Fibroblast of skin of abdomen (primary cell): ENCODE measurements at places on chromosomes 16 and 17.
A peak's percentile ranks its signal among the peaks of the same experiment; 100 is the strongest.

- DNase-seq: peak; percentile 12
Measured at GRCh38 chr17:11331547-11332513, 90.8 kb downstream of the SHISA6 start.

DNA sequence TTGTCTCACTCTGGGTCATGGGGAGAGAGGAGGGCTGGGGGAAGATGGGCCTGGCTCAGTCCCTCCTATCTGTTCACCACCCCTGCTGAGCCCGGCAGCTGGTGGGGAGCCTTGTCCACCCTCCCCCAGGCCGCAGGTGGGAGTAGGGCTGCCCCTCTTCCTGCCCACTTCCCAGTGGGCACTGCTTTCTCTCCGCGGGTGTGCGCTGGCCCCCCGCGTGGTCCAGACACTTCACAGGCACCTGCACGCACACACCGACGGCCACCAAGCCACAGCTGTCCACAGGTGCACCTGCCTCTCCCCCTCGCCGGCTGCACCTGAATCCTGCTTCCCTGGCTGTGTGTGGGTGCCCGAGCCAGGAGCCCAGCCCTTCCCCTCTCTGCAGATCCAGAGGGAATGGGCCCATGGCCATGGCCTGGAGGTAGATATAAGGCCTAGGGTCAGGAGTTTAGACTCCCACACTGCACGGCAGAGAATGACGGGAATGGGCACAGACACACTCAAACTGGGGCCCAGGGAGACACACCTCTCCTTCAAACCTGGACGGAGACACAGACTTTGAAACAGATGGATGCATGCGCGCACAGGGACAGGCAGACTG is 2.0 kb downstream of the NHERF2 start:
- no peak for DNase-seq

- DNase-seq: peak; percentile 47
Measured at GRCh38 chr16:57810197-57811031, 8.1 kb upstream of the KIFC3 start.

GRCh38 chr16:29744541-29745101 is 1.2 kb downstream of the C16orf54 start:
- no peak for DNase-seq

DNA sequence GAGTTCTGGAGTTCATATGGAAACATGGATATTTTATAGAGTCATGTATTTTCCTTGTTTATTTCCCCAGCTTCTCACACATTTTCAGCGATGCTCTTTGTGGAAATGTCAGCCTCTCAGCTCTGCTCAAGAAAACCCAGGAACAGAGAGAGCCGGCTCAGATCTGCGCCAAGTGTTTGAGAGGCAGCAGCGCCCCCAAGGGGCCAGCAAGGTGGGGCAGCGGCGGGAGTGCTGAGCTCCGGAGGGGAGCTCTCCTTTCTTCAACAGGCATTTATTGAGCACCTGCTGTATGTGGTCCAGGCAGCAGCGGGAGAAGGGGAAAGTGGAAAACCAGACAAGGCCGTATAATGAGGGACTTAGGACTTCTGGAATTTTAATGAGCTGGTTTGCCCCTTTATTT is 421.1 kb upstream of the C16orf82 start:
- no peak for DNase-seq

DNA sequence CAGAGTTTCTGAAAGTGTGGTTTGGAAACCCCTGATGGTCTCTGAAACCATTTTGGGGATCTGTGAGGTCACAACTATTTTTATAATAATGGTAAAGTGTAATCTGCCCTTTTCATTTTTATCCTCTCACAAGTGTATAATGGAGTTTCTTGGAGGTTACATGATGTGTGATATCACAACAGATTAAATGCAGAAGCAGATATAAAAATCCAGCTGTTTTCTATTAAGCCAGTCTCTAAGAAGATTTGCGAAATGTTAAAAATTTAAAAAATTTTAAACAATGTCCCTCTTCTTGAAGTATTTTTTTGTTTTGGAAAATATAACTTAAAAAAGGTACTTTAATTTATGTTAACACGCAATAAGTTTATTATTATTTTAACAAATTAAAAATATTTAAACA is 48.7 kb downstream of the RPGRIP1L start:
- DNase-seq: no peak

- DNase-seq: no peak
Measured at GRCh38 chr17:17080181-17080631, 37.9 kb downstream of the MPRIP start.

DNA sequence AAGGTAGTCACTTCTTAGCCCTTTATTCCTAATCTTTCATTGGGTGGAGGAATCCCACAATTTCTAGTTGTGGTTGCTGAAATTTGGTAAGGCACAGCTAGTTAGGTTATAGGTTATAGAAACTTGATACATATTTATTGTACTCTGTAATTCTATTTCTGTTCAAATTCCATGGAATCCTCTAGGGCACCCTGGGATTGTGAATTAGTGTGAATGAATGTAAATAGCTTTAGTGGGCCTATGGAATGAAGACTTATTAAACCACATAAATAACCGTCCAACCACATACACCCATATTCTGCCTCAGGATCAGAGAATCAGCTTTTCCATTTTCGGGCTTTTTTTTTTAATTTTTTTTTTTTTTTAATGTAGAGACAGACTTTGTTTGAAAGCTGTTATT is 9.2 kb downstream of the TANC2 start:
- peak; percentile 67 for DNase-seq

GRCh38 chr16:27318392-27319256 is 4.8 kb downstream of the IL4R start:
- peak; percentile 26 for DNase-seq

- DNase-seq: no peak
Measured at GRCh38 chr16:21598701-21599121, 666 bp upstream of the METTL9 start.

DNA sequence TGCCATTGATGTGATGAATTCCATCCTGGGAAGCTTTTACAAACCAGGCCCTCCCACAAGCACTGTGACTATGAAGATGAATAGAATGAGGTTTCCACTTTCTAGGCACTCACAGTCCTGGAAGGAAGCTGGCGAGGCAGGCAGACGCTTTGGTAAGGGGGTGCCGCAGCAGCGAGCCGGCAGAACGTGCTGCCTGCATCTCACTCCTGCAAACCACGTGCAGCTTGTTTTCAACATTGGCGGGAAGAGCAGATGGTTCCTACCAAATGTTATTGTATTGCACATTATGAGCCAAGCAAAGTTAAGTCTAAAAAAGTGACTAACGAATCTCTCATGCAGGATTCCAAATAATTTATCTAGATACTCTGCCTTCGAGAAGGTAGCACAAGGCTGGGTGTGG is 3.7 kb upstream of the DNAI2 start:
- no peak for DNase-seq

DNA sequence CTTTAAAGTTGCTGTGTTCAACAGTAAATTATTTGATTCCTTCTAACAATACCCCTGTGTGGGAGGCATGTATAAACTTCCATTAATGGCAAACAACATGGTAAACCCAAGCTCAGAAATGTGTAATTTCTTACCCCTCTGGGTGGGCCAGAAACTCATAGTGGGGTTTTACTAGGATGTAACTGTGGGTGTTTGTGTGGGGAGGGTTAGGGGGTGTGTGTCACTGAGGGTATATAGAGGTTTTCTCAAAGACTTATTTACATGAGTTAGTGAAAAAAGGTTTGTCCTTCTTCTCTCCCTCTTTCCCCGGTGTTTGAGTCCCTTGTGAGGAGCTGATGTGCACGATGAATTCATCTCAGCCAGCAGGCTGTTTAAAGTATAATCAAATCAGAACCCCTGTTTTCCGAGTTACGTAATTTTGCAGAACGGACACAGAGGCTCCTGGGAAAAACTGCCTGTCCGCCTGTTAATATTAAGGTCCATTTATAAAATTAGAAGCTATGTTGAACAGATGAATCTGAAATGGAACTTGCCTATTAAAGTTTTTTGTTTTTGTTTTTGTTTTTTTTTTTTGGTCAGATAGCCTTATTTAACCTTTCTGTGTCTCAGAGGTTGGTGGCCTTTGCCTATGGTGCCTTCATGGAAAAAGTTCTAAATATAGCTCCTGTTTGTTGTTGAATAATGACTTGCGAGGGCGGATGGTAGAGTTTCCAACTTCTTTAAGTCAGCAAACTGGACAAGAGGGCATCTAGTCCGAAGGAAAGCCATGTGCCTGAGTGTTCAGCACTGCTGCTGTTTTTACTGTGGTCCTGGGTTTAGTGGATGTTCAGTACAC is 73.3 kb downstream of the MSI2 start:
- no peak for DNase-seq

DNA sequence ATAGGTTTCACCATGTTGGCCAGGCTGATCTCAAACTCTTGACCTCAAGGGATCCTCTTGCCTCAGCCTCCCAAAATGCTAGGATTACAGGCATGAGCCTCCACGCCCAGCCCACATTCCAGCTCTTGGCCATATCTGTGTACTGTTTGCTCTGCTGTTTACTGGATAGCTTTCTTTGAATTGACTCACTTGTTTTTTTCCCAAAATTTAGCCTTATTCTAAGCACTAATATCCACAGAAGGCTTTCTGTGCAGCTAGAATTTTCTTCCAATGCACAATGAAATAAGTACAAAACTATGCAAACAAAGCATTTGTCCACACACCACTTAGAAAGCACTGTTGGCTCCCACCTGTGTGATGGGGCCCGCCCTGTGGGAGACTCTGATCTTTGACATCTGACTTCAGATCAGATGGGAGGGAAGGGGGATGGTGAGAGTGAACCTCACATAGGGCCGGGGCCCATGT is 72.2 kb downstream of the CLEC16A start:
- DNase-seq: no peak

DNA sequence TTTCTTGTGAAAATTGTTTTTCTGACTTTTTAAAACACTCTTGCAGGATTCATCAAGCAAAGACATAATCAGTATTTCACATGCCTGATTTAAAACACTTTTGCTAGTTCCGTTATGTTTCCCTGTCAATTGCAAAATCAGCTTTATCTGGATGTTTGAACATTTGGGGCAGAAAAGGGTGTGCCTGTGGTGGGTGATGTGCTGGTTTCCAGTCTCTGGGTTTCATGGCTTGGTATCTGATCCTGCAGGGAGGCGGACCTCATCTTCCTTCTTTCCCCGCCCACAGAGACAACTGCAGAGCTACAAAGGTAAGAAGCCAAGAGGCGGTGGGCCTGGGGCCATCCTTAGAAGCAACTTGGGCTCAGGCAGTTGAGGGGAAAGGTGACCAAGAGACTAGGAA is 41.8 kb downstream of the NLRC5 start:
- DNase-seq: no peak

- peak; percentile 92 for DNase-seq
Measured at GRCh38 chr16:70428178-70428998, 10.5 kb downstream of the ST3GAL2 start.

GRCh38 chr17:50967795-50968194 is 101.6 kb upstream of the TOB1 start:
- DNase-seq: no peak

DNA sequence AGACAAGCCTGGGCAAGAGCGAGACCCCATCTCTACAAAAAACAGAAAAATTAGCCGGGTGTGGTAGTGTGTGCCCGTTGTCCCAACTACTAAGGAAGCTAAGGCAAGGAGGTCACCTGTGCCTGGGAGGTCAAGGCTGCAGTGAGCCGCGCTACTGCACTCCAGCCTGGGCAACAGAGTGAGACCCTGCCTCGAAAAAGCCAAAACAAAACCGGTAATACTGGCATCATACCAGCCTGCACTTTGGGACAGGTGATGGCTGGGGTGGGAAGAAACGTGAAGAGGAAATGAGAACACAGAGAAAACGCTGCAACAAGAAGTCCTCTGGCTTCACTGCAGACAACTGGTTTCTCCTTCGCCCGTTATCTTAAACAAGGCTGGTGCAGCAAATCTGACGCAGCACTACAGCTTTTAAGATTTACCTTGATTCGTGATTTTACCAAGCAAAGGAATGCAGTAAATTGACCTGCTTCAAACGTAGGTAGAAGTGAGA is 725 bp upstream of the CASC3 start:
- DNase-seq: no peak

- DNase-seq: no peak
Measured at GRCh38 chr17:81097943-81098308, 63.0 kb downstream of the BAIAP2 start.

GRCh38 chr16:88357317-88358022 is 25.3 kb upstream of the ZNF469 start:
- peak; percentile 89 for DNase-seq

DNA sequence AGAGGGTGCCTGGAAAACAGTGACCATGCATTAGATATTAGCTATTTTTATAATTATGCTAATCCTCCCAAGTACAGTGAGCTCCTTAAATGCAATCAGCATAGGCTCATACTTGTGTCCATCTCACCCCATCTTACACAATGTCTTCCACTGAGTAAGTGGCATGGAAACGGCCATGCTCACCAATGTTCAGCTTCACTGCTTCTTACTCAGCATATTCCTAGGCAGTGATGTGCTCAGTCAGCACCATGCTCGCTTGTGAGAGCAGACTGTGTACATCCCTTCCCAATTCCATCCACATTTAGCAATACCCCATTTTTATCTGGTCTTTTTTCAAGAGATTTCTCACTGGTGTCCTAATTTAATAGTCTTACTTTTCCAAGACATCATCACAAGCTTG is 454.8 kb upstream of the SOX9 start:
- DNase-seq: no peak

DNA sequence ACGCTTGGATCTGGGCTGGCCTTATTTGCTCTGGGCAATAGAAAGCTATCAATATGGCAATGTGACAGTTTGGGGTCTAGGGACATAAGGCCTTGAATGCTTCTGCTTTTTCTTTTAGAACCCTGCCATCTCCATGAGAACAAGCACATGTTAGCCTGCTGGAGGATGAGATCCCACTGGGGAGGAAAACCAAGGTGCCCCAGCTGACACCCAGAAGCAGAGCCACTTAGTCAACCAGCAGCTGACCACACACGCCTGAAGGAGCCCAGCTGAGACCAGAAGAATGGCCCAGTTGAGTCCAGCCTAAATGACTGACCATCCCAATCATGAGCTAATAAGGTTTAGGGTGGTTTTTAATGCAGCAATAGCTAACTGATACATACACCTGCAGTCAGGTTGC is 171.2 kb downstream of the AHSP start:
- no peak for DNase-seq

DNA sequence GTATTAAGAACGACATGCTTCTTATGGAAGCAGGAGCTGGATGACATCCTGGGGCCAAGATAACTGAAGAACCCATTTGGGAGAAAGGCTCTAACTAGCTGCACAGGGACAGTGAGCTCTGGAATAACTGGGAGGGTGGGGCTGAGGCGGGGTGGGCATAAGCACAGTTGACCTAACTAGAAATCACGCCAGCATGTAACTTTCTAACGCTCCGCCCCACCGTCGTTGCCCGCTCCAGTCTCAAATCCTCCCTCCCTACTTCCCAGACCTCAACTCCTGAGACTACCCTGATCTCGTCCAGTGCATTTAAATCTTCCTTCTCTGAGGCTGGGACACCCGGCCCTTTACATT is 436 bp downstream of the PHB1 start:
- no peak for DNase-seq

DNA sequence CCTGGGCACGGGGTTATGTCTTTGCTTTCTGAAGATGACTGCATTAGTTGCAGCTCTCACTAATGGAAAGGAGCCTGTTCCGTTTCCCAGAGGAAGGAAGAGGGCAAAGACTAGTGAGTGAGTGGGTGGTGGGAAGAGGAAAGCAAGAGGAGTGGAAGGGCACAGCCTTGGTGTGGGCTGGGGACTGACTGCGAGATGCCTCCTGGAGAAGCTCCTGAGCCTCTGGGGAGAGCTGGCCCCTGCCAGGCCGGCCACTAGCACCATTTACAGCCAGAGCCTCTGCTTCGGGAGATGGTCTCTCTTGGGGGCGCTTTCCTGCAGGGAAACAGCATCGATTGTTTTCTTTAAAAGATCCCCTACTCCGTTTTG is 825 bp upstream of the RHBDL3 start:
- no peak for DNase-seq

- DNase-seq: peak; percentile 69
Measured at GRCh38 chr16:71762186-71762585, 37.7 kb upstream of the PHLPP2 start.
